ENCODE measurements at places on chromosomes 16 and 17.

DNA sequence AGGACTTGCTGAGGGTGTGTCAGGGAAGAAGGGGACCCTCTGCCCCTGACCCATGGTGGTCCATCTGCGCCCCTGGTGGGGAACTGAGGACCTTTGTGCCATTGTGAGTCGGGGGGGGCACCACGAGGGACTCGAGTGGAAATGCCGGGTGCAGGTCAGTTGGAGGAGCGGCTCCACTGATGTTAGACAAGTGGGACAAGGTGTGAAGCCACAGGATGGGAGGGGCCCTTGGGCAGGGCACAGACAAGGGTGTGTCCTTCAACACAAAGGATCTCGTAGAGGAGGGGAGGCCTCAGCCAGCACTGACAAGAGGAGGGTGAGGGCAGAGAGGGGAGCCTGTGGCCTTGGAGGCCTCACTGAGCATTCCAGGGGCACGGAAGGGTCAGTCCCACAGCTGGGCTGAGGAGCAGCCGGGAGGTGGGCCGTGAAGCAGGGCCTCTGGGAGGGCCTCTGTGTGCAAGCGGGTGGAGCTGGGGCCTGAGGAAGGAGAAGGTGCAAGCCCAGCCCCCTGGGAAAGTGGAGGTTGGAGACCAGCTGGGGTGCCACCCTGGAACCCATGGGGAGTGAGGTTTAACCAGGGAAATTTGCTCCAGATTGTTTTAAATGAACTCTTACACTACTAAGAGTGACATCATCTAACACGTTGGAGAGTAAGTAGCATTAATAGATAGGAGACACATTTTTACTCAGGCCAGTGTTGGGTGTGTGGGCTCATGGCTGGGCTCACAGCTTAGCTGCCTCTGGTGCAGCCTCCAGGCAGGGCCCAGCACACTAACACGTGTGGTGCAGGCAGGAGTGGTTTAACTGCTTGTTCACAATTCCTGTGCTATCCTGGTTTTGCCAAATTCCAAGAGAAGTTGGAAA, 27.9 kb downstream of the NARF start:
- DNase-seq: no peak

DNA sequence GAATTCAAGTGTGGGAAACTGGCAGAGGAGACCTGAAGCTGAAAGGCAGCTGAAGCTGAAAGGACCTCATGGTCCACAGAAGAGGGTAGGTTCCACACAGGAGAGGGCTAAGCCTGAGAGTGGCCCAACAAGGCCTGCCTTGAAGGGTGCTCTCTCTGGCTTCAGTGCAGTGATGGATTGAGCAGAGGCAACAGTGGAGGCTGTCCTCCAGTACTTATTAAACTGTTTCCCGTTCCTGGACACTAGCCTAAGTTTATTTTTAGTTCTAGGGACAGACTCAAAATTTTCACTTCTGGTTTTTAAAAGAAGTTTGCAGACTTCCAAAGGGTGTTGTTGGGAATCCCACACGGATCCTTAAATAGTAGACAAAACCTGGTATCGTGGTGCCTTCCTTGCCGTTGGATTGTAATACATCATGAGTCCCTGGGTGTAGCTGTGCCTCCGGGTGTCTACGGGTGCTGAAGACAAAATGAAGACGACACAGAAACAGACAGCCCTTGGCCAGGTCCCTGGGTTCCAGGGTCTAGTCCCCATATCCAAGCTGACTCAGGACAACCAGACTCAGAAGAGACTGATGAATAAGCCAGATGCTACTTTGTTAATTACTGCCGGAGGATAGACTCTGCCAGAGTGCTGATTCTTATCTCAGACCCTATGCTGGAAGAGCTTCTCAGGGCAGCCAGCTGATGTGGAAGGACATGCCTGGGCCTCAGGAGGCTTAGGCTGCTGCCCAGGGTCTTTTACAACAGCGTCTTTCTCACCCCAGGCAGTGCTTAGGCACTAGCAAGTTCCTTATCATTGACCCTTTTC, 7.1 kb upstream of the CMTM4 start:
- DNase-seq: no peak

GRCh38 chr17:39781031-39781860, 43.5 kb downstream of the GRB7 start:
- DNase-seq: no peak

- no peak for DNase-seq
Observed at GRCh38 chr16:56140645-56141044, 50.6 kb upstream of the GNAO1 start.

GRCh38 chr17:35560703-35561102, at the start of gene SLFN14:
Gene SLFN14, minus strand, starts transcription at chr17:35560819. Its CDS starts 2,757 bp downstream, at chr17:35558062.
- DNase-seq: no peak
